ENCODE measurements at places on chromosomes 2 and 18. TPM values are rescaled to one million over a fixed set of nuclear protein-coding genes. Genes with fewer than 3 reads are reported as not detected.

GRCh38 chr18:54734059-54734458, 94.2 kb upstream of the RAB27B start:
- no peak overlapping the region for H3K4me3 ChIP-seq
- no peaks in the 10 kb centered on the region for H3K4me1 ChIP-seq
- H3K36me3 ChIP-seq = no peaks in the 10 kb centered on the region

- no peaks in the 10 kb centered on the region for H3K27me3 ChIP-seq
- no peaks in the 10 kb centered on the region for H3K4me1 ChIP-seq
- no peaks in the 10 kb centered on the region for H3K36me3 ChIP-seq
These were observed 1.8 kb downstream of the NGEF start for GRCh38 chr2:233011268-233011650.

DNA sequence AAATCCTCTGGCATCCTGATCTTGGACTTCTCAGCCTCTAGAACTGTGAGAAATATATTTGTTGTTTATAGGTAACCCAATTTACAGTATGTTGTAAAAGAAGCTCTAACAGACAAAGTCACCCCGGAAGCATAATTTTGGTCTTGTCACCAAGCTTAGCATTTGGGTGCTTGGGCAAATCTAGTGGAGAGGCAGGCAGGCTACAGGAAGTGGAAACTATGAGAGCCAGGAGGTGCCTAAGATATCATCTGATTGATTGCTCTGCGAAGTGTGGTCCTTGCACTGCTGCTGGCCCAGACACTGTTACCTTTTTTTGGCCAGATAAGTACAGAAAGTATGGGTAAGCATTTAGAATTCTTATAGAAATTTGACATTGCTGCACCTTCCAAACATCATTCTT, 102.9 kb downstream of the CDC42EP3 start:
- peaks cover 2% of the 10 kb centered on the region for H3K4me1 ChIP-seq
- H3K27ac ChIP-seq = no peak overlapping the region
- no peaks in the 10 kb centered on the region for H3K36me3 ChIP-seq
- DNase-seq = no peak
- no peaks in the 10 kb centered on the region for H3K27me3 ChIP-seq

The LOXL3 gene
- polyA plus RNA-seq = 6.4 TPM

The CPLX4 gene
- 0.38 TPM for polyA plus RNA-seq

Measured in aorta (tissue), 5 donors.